Activated CD4-positive, alpha-beta memory T cell treated with anti-CD3 and anti-CD28 coated beads, Interleukin-2, amount 10 ng/mL, durations not matched to agents 7 days and 5 days (primary cell): ENCODE measurements at places on chromosomes 13 and 19. TPM values are rescaled to one million over a fixed set of nuclear protein-coding genes. Genes with fewer than 3 reads are reported as not detected.

DNA sequence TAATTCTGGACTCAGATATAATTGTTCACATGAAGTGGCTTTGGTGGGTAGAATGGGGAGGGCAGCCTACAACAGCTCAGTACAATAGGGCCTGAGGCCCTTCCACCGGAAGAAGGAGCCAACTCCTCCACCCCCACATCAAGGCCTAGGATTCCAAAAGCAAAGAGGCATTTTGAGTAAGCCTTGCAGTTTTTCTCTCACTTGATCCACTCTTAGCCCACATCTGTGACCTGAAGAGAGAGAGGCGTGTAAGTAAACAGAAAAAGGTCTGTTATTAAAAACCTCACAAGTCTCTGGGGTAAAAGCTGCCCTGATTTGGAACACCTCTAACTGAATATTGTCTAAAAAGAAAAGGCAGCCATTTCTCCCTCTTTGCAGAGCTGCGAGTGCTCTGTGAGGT lies 214.1 kb upstream of the KL start:
- no peak overlapping the region for H3K27ac ChIP-seq
- no peak overlapping the region for H3K4me3 ChIP-seq
- no peaks in the 10 kb centered on the region for H3K4me1 ChIP-seq
- H3K27me3 ChIP-seq: peaks cover 18% of the 10 kb centered on the region

DNA sequence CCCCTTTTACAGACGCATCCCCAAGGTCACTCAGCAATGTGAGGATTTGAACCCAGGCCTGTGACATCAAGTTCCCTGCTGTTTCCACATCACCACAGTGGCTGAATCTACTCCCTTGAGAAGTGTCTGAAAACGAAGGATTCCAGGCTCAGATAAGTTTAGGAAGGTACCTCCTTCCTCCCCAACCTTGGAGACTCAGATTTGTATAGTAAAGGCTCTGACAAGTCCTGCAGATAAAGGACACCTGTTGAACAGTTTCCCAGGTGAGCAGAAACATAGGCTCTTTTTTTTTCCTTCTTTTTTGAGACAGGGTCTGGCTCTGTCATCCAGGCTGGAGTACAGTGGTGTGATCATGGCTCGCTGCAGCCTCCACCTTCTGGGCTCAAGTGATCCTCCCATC lies 56.4 kb upstream of the PTPRS start:
- no peaks in the 10 kb centered on the region for H3K36me3 ChIP-seq
- no peak overlapping the region for H3K27ac ChIP-seq
- no peak overlapping the region for H3K4me3 ChIP-seq
- H3K27me3 ChIP-seq: peaks cover 13% of the 10 kb centered on the region
- DNase-seq: no peak
- no peaks in the 10 kb centered on the region for H3K4me1 ChIP-seq

DNA sequence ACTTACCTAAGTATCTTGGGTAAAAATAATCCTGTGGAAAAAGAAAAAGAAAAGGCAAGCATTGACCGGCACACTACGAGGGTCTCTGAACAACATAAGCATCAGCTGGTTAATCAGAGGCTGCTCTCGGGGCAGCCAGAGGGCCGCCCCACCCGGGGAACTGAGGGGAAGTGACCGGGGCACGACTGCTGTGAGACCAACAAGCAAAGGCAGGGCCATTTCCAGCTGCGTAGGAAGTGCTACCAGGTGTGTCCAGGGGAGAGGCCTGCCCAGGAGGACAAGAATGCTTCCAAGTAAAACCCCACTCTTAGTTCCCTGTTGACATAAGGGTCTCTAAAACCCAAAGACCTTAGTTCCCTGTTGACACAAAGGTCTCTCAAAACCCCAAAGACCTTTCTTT lies 15.9 kb downstream of the GAS6 start:
- no peak overlapping the region for H3K4me3 ChIP-seq
- DNase-seq: no peak
- no peak overlapping the region for H3K27ac ChIP-seq
- peaks cover 4% of the 10 kb centered on the region for H3K27me3 ChIP-seq

GRCh38 chr13:79904581-79904980 lies 423.6 kb downstream of the NDFIP2 start:
- no peaks in the 10 kb centered on the region for H3K27me3 ChIP-seq
- no peak overlapping the region for H3K27ac ChIP-seq
- H3K36me3 ChIP-seq: no peaks in the 10 kb centered on the region
- no peaks in the 10 kb centered on the region for H3K4me1 ChIP-seq

DNA sequence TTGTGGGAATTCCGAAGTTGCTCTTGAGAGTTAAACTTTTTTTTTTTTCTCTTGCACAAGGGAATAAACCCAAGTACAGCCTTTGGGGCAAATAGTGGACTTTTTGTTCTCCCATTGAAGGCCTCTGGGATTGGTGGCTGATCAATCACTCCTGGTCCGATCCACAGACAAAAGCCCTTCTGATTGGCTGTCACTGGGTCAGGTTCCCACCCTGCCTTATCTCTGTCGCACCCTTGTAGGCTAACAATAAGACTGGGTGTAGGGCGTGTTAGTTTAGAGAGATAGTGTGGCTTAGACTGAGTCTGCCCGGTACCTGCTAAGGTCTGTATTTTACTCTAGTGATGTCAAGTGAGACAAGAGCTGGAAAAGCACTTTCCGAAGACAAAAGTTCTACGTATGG lies 380.8 kb downstream of the NDFIP2 start:
- no peak for DNase-seq
- no peaks in the 10 kb centered on the region for H3K36me3 ChIP-seq
- H3K27ac ChIP-seq: no peak overlapping the region
- H3K27me3 ChIP-seq: no peaks in the 10 kb centered on the region

GRCh38 chr19:47663911-47664771 lies 49.1 kb upstream of the EHD2 start:
- H3K4me3 ChIP-seq: no peak overlapping the region
- no peak for DNase-seq
- no peaks in the 10 kb centered on the region for H3K4me1 ChIP-seq
- H3K36me3 ChIP-seq: no peaks in the 10 kb centered on the region
- no peaks in the 10 kb centered on the region for H3K27me3 ChIP-seq

DNA sequence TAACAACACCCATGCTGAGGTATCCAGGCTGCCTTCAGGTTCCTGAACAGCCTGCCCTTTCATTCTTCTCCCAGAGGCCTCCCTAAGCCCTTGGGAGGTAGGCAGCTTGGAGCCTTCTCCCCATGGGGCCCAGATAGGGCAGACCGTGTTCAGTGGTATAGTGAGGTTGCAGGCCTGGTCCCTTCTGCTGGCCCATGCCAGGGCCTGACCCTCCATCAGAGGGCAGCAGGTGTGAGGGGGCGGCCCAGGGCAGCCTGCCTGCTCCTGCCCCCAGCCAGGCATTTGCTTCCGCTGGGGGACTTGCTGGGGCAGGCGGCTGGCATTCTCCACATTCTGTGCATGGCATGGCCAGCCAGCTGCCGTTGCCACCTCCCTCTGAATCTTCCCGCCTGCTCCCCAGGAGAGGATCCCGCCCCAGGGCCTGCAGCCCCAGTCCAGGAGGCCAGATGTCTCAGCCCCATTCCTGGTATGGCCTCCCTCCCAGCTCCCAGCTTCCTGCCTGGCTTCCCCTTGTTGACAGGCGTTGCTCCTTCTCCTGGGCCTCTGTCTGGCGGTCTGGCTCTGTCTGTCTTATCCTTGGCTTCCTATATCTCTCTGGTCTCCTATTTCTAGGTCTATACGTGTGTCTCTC lies 8.9 kb downstream of the CIC start:
- H3K36me3 ChIP-seq: peaks cover 39% of the 10 kb centered on the region
- H3K4me1 ChIP-seq: peaks cover 53% of the 10 kb centered on the region
- no peak for DNase-seq

DNA sequence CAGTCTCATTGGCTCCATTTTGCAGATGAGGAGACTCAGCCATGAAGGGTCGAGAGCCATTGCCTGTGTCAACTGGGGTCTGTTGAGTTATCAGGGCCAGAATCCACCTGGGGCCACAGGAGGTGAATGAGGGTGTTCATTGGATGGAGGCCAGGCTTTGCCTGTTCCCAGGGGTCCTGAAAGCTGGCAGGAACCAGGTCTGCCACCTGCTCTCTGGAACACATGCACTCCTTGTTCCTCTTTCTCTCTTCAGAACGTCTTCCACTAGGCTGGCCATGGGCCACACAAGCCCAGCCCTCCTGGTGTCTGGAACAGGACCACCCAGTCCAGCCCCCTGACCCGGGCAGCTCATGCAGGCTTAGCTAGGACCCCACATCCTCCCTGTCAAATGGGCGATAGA lies 21.1 kb downstream of the PPP1R37 start:
- no peak for DNase-seq
- H3K4me3 ChIP-seq: no peak overlapping the region
- no peaks in the 10 kb centered on the region for H3K36me3 ChIP-seq
- H3K4me1 ChIP-seq: peaks cover 29% of the 10 kb centered on the region
- no peak overlapping the region for H3K27ac ChIP-seq
- H3K27me3 ChIP-seq: no peaks in the 10 kb centered on the region

Gene ZNF99
- total RNA-seq: not detected

Gene IGSF23
- total RNA-seq: not detected

Gene MYO1F
- total RNA-seq: 420 TPM

Gene KLHL1
- total RNA-seq: not detected

Gene KIR3DL1
- total RNA-seq: not detected
